ENCODE measurements at places on chromosomes 7 and 10.

- no peak for DNase-seq
Measured at GRCh38 chr7:45514944-45515343, 59.2 kb upstream of the ADCY1 start.

DNA sequence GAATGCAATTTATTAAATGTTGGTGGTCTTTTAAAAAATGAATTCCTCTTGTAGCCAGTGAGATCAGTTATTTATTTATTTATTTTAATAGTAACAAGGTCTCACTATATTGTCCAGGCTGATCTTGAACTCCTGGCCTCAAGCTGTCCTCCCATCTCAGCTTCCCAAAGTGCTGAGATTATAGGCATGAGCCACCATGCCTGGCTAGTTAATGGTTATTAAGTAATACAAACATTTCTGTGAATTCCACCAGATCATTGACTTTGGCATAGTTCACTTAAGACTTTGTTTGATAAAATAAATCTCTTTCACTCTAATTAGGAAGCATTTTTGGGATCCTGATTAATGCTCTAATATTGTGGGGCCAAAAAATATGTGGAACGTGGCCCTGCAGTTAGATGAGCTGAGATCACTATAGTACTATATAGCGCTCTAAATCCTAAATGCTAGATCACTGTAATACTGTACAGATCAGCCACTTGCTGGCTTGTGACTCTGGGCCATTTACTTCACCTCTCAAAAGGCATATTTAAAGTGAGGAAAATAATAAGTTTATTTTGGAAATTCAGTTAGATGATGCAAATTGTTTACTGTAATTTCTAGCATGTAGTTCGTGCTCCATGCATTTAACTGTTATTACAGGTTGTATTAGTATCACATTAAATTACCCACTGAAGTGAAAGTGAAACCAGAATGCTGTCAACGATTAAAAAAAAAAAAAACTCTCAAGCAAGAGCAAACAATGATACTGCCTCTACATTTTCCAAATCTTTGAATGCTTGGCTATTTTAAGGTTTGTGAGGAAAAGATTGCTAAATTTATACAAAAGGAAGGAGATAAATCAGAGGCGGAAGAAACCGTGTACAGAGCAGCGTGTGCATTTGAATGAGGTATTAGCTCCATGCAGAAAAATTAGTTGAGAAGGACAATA is 15.9 kb upstream of the FAS start:
- DNase-seq, result no peak

- DNase-seq, result no peak
Measured at GRCh38 chr10:93826355-93826754, 67.4 kb upstream of the SLC35G1 start.

DNA sequence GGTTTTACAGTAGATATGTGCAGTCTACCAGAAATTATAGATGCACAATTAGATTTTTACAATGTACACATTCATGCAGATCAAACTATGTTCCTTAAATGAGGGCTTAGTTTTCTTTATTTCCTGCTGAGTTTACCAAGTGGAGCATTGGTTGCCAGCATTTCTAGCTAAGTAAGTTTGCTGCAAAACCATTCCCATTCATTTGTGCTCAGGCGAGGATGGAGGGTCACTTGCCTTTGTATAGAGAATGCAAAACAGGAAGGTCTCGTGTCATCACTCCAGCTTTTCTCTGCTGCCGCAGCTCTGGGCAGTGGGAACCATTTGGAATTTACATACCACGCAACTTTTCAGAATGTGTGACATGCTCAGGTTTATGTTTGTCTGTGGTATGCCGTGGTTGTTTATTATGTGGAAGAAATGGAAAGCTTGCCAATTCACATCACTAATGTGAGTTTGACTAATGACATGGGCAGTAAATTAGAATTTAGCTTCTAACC is 198.6 kb downstream of the TRIL start:
- no peak for DNase-seq

DNA sequence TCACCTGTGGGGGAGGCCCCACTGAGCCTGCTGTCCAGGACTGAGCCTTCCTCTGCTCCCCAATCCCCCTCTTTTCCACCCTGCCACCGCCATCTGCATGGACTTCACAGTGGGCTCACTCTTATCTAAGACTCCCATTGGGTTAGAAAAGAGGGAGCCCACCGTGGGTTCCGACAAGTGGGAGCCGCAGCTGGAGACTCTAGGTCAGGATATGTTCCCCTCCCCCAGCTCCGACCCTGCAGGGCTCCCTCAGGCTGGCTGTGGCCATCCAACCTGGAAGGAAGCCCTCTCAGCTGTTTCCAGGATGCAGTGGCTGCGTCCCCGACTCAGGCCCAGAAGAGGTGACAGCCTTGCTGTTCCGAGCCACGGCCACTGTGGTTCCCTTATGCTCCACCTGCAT is 4.8 kb downstream of the WDR86 start:
- DNase-seq, result no peak
